ENCODE measurements at places on chromosomes 1 and 21.

GRCh38 chr1:197919346-197920066, 2.3 kb downstream of the LHX9 start:
- no peaks in the 10 kb centered on the region for H3K36me3 ChIP-seq
- no peak overlapping the region for H3K27ac ChIP-seq
- peaks cover 65% of the 10 kb centered on the region for H3K4me1 ChIP-seq
- H3K4me3 ChIP-seq: peak overlapping the region; percentile 68
- no peak for DNase-seq

- H3K27ac ChIP-seq: peak overlapping the region; percentile 30
- H3K4me3 ChIP-seq: peak overlapping the region; percentile 74
- H3K36me3 ChIP-seq: no peaks in the 10 kb centered on the region
- no peak for DNase-seq
- H3K4me1 ChIP-seq: peaks cover 9% of the 10 kb centered on the region
Measured at GRCh38 chr1:160032165-160032820, 503 bp upstream of the PIGM start.

GRCh38 chr1:59814901-59815825, at the start of gene HOOK1:
TSS of gene HOOK1 (plus strand) at chr1:59814949. CDS start at chr1:59815118, 169 bp downstream.
- H3K27me3 ChIP-seq: peaks cover 11% of the 10 kb centered on the region
- peaks cover 19% of the 10 kb centered on the region for H3K4me1 ChIP-seq
- no peaks in the 10 kb centered on the region for H3K36me3 ChIP-seq
- no peak for DNase-seq

- H3K27ac ChIP-seq: no peak overlapping the region
- no peak overlapping the region for H3K4me3 ChIP-seq
- no peaks in the 10 kb centered on the region for H3K36me3 ChIP-seq
- H3K27me3 ChIP-seq: no peaks in the 10 kb centered on the region
Measured at GRCh38 chr21:33578214-33578613, 10.3 kb downstream of the DONSON start.

DNA sequence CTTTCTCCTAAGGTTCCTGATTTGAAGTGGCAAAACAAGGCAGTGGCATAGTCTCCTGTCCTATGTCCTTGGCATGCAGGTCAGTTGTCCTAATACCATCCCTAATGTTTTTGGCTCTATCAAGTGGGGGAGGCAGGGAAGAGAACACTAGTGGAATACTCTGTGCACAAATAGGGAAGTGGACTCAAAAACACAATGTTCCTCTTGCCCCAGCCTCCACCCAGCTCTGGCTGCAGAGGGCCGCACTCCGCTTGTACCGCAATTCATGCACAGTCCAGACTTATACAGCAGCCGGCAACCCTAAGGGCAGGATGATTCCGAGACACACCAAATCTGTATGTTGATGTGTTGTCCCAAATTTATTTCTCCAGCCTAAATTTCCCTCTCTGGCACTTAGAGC, 14.5 kb downstream of the PLEKHO1 start:
- H3K27me3 ChIP-seq: no peaks in the 10 kb centered on the region
- H3K27ac ChIP-seq: no peak overlapping the region
- peaks cover 25% of the 10 kb centered on the region for H3K4me1 ChIP-seq
- no peak overlapping the region for H3K4me3 ChIP-seq

GRCh38 chr1:32042330-32042729, 28.7 kb downstream of the KHDRBS1 start:
- H3K4me3 ChIP-seq: no peak overlapping the region
- H3K27me3 ChIP-seq: no peaks in the 10 kb centered on the region
- H3K4me1 ChIP-seq: no peaks in the 10 kb centered on the region
- H3K36me3 ChIP-seq: peaks cover 75% of the 10 kb centered on the region
- no peak for DNase-seq

All from T-cell (primary cell).